Activated CD4-positive, alpha-beta T cell treated with anti-CD3 and anti-CD28 coated beads, Interleukin-2, amount 10 ng/mL, durations not matched to agents 24 days and 14 days (primary cell): ENCODE measurements at places on chromosomes 11 and 22. TPM values are rescaled to one million over a fixed set of nuclear protein-coding genes. Genes with fewer than 3 reads are reported as not detected.

Gene BIK
- 1.7 and 2.5 TPM in 2 replicates for total RNA-seq

Gene MFRP
- total RNA-seq = not detected in 2 replicates

Gene KDM4E
- total RNA-seq = not detected in 2 replicates

Gene OR5A1
- total RNA-seq = not detected in 2 replicates

Gene SHANK3
- total RNA-seq = 0.17 and 0.21 TPM in 2 replicates

Gene OR8H1
- total RNA-seq = not detected in 2 replicates

Gene CALCB
- 0.58 and 0.99 TPM in 2 replicates for total RNA-seq

Gene PAMR1
- not detected in 2 replicates for total RNA-seq

Gene TBX1
- 0.09 TPM in 1 of 2 replicates, not detected in the other for total RNA-seq

Gene APOA5
- not detected in 2 replicates for total RNA-seq

Gene ROM1
- 2.3 and 3.1 TPM in 2 replicates for total RNA-seq

Gene SOX6
- total RNA-seq = not detected in 2 replicates

Gene DNAJB7
- not detected in 2 replicates for total RNA-seq

Gene KREMEN1
- total RNA-seq = not detected in 2 replicates

Gene GLB1L3
- total RNA-seq = 16.5 and 17.0 TPM in 2 replicates

Gene OR8J3
- not detected in 2 replicates for total RNA-seq

Gene MS4A15
- total RNA-seq = not detected in 2 replicates

Gene TMEM41B
- total RNA-seq = 26.5 and 30.5 TPM in 2 replicates

Gene AGBL2
- total RNA-seq = 4.2 and 4.5 TPM in 2 replicates

Gene OR10A2
- not detected in 2 replicates for total RNA-seq

Gene OR8G1
- total RNA-seq = not detected in 2 replicates

Gene MS4A6E
- not detected in 2 replicates for total RNA-seq

Gene KCNQ1OT1
- total RNA-seq = 0.59 and 0.61 TPM in 2 replicates

Gene NEU3
- 15.1 and 16.3 TPM in 2 replicates for total RNA-seq

Gene LIMK2
- total RNA-seq = 34.2 and 35.9 TPM in 2 replicates

Gene VPREB1
- not detected in 2 replicates for total RNA-seq

Gene TRPM5
- not detected in 2 replicates for total RNA-seq

Gene OR51B4
- not detected in 2 replicates for total RNA-seq

Gene KCTD14
- 0.35 TPM in 1 of 2 replicates, not detected in the other for total RNA-seq

Gene NRGN
- 4.4 and 5.4 TPM in 2 replicates for total RNA-seq

Gene CARD18
- not detected in 2 replicates for total RNA-seq

Gene OR52K2
- total RNA-seq = not detected in 2 replicates

Gene C11orf86
- total RNA-seq = not detected in 2 replicates

Gene OR5D13
- total RNA-seq = not detected in 2 replicates

Gene DRD2
- not detected in 2 replicates for total RNA-seq

Gene PHETA2
- 5.0 and 6.2 TPM in 2 replicates for total RNA-seq

Gene GAL3ST3
- total RNA-seq = not detected in 2 replicates

Gene CD3E
- 571 TPM in 2 replicates for total RNA-seq

Gene UPB1
- 0.12 TPM in 2 replicates for total RNA-seq

Gene CALCA
- not detected in 2 replicates for total RNA-seq
